Stimulated activated CD8-positive, alpha-beta memory T cell treated with anti-CD3 and anti-CD28 coated beads, Interleukin-4, amount 100 ng/mL, for 4 hours (primary cell): ENCODE measurements at places on chromosomes 3 and 15.

- DNase-seq: no peak
Measured at GRCh38 chr3:37899711-37900306, 38.1 kb downstream of the CTDSPL start.

GRCh38 chr3:8571256-8571655, 69.6 kb downstream of the LMCD1 start:
- no peak for DNase-seq

DNA sequence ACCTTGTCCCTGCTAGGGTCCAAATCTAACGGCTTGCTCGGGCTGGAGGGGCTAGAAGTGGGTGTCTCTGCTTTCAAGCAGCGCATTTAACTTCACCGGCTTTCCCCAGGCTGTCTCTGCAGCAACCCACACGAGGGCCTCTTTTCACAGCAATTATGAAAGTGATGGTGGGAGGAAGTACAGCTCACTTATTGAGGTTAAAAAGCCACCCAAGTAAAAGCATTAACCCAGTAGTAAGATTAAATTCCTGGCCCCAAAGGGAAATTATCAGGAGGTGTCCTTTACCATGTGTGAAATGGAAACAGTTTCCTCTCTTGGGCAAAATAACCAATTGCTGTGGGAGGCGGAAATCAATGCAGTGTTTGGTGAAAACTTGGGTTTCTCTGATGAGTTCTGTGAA, 41.1 kb downstream of the NGRN start:
- DNase-seq: no peak

DNA sequence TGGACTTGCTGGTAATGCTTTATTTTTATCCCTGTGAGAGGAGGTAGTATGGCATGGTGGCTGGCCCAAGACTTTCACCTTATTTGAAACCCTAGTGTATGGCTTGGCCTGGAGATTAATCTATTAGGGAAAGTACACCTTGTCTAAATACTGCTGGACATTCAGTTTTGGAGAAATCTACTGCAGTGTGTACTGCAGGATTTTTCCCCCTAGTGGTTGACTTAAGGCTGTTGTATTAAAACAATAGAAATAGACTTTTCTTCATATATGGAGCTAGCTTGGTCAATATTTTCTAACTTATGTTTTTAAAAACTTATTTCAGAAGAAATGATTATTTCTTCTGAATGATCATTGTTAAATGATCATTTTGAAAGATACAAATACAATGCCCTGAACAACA, 13.9 kb upstream of the SLITRK3 start:
- no peak for DNase-seq

- no peak for DNase-seq
Measured at GRCh38 chr3:170056710-170057454, 19.1 kb downstream of the GPR160 start.

GRCh38 chr15:101320501-101321052, 25.5 kb upstream of the SNRPA1 start:
- DNase-seq: peak; percentile 23

DNA sequence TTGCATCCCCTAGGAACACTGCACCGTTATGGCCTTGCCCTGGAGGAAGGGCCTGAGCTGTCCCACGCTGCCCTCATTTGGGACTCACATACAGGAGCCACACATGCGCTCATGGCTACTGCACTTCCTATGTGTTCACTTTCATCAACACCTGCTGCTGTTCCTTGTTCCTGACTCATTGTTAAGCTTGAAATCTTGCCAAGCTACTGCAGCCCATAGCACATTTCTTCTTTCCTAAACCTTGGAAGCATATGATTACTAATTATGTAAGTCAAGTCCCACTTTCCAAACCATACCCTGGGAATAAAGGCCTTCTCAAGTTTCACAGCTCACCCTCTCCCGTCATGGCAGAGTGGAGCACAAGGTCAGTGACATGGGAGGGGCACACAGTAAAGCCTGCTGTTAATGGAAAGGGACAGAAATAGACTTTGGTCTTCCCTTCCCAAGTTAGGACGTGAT, 307.9 kb downstream of the CLSTN2 start:
- DNase-seq: no peak

- no peak for DNase-seq
Measured at GRCh38 chr15:91942720-91943394, 89.3 kb downstream of the SLCO3A1 start.

GRCh38 chr3:123951522-123952447, 9.2 kb downstream of the CCDC14 start:
- no peak for DNase-seq

- DNase-seq: no peak
Measured at GRCh38 chr3:64056606-64057180, 33.4 kb upstream of the PSMD6 start.

- no peak for DNase-seq
Measured at GRCh38 chr3:158103081-158103886, 2.9 kb downstream of the SHOX2 start.

DNA sequence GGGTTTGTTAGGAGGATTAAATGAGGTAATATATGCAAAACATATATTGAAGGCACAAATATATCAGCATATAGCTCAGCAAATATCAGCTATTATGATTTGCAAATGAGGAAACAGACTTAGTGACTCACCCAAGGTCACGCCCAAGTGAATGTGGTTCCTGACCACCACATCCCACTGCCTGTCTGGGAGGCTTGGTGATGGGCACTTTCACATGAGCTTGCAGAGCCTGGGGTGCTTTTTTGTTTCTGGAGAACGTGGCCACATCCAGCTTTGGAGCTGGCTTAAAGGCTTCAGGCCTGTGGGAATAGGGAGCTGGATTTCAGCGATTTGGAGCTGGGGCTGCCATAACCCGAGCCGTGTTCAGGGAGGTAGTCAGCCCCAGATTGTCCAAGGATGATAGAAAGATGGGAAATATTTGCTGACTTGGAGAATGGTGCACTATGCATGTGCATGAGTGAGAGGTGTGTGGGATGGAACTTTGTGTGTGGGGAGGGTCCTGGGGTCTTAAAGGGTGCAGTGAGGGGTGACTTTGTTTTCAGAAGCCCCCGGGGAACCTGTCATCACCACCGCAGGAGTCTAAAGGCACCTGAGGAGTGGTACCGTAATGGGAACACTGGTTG, 12.0 kb upstream of the FGD5 start:
- no peak for DNase-seq

DNA sequence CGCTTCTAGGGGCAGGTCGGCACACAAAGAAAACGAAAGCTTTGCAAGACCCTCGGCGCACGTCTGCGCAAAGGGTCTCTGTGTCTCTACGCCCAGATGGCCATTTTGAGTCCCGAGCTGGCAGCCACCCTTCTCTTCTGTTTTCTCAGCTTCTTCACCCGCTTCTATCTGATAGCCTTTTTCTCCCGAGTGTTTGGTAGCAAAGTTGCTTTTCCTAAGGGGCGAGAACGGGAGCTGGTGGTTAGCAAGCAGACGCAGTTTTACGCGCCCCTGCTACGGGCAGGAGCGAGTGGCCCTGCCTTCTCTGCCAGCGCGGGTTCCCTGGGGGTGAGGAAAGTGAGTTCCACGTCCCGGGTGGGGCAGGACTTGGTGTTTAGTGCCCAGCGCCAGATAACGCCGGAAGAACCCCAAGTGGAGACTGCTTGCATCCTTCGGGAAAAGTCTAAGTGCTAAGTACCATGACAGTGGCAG, 2.9 kb upstream of the MKRN2 start:
- DNase-seq: no peak

- DNase-seq: no peak
Measured at GRCh38 chr3:53718462-53718861, 127.8 kb downstream of the CHDH start.

DNA sequence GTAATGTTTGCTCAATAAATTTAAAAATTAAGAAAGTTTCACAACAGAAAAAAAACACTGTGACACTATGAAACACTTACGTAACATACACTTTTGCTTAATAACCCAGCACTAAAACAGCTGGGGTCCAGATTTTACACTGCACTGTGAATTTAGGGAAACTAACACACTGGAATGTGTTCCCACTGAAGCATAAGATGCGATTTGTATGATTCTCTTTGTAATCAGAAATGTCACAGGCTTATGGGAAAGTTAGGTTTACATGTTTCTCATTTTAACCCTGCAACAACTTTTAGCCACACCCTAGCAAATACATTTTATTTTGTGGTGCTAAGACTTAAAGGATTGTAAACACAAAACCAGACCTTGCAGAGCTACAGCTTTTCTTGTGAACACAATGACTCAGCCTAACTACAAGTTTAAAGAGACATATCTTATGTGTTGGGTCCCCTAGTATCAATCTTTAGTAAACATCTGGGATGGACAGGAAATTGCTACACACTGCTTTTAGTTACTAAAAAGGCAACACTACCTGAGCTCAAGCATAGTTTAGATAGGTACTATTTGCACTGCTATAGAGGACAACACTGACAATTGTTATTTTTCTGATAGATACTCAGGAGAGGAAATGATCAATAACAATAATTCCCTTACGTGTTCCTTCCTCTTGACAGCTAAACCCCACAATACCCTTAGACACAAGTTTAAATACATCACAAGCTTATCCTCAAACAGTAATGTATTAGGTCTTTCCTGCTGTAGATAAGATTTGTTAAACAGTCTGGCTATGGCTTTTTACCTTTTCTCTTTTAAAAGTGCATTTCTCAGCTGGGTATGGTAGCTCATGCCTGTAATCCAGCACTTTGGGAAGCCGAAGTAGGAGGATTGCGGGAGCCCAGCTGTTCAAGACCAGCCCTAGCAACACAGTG, 3.8 kb downstream of the PLD1 start:
- no peak for DNase-seq

DNA sequence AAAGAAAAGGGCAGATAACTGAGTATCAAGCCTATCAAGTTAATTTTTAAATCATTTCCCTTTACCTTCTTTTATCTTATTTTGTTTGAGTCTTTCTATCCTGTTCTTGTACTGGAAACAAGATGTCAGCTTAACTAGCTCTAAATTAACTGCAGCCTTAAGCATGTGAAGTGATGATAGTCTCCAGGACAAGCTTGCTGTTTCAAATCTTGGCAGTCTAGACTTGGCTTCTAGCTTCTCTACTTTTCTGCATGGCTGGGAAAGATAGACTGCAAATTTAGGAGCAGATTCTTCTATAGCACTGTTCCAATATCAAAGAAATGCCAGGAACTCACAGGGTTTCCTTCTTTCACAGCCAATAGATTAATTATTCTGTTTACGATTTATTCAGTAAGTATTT, 1034.4 kb downstream of the TUSC7 start:
- DNase-seq: no peak

DNA sequence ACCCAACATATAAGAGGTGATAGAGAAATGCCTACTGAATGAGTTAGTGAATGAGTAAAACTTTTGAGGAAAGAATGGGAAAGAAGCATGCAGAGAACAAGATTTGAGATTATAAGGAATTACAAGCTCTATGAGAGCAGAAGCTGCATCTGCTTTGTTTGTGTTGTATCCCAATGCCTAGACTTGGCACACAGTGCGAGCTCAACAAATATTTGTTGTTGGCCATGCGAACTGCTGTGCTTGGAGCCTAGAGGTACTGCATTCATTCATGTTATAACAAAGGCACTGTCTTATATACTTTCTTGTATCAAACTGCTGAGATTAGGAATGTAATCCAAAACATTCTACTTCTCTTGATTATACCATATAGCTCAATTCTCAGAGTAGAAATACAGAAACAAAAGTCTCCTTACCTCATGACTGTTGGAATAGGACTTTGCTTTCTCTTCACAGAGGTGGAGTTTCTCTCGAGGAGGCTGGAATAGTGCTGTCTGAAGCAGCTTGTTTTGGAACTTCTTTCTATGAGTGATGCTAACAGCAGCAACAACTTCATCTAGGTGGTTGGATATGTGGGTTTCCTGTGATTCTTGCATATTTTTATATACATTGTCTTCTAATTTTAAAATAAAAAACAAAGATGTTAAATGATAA, 21.1 kb downstream of the TTC23 start:
- DNase-seq: no peak

GRCh38 chr15:85044251-85044853, 62.7 kb downstream of the PDE8A start:
- DNase-seq: no peak

- DNase-seq: no peak
Measured at GRCh38 chr3:194184265-194184751, 48.4 kb downstream of the HES1 start.

- DNase-seq: no peak
Measured at GRCh38 chr3:95289295-95289694, 1226.4 kb downstream of the NSUN3 start.

- DNase-seq: no peak
Measured at GRCh38 chr3:87766721-87767120, 292.1 kb downstream of the CGGBP1 start.

DNA sequence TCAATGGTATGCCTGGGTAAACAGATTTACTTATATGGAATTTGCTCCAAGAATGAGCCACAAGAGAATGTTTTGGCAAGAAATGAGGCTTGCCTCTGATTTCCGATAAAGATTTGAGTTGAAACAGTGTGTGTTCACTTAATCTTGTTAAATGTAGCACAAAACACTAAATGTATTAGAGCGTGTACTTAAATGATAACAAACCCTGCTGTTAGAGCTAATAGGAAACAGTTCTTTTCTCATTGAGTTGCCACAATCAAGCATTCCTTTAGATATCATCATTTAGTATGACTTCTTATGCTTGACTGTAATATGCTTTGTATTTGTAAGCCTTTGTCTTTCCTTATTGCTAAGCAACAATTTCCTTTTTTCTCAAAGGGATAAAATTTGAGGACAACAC, 353.6 kb upstream of the ZNF717 start:
- DNase-seq: no peak

DNA sequence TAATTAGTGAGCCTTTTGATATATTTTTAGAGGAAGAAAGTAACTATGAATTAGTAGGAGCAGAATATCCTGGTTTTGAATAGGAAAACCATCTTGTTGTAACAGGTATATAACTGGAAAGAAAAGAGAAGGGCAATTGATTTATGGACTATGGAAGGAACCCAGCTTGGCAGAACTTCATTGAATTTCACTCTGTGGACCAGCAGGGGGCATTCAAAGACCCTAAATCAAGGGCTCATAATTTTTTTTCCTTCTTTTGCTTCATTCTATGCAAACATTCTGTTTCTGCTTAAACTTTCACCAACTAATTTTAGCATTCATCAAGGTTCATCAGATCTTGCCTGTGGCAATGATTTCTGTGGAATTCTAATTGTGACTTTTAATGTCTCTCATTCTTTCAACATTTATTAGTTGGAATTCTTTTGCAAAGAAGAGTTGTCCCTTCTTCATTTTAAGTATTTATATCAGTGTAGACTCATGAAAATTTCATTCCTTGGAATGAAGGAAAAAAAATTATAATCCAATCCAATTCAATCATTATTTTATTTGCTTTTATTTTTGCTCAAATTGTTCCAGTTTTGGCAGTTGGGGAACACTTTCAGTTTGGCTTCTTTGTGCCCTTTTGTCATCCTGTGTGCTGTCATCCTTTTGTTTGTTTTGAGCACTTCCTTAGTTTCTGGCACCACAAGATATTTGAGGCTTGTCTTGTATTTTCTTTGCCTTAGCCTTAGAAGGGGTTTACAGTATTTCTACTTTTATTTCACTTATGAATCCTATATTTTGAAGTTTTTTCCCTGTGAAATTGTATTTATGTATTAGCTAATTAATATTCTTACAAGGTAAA, 30.4 kb downstream of the NXPE3 start:
- DNase-seq: no peak

DNA sequence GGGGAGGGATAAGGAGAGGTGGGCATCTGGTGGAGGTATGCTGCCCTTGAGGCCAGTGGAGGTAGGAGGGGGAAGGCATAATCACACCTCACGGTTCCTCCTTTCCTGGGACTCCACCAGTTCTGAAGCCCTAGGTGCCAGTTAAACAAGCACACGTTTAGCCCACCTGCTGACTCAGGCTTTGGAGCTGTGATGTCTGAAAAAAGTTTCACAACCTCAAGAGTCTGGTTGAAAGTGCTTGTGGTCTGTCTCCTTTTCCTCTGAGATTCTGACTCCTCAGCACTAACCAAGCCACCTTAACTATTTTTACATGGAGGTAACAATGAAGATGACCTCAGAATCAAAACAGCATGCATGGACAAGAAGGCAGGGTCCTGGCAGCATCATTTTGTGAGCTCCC, 23.0 kb downstream of the HPS3 start:
- no peak for DNase-seq
